GM10248 (cell line): ENCODE measurements at places on chromosomes 5 and 9.
A peak's percentile ranks its signal among the peaks of the same experiment; 100 is the strongest.

DNA sequence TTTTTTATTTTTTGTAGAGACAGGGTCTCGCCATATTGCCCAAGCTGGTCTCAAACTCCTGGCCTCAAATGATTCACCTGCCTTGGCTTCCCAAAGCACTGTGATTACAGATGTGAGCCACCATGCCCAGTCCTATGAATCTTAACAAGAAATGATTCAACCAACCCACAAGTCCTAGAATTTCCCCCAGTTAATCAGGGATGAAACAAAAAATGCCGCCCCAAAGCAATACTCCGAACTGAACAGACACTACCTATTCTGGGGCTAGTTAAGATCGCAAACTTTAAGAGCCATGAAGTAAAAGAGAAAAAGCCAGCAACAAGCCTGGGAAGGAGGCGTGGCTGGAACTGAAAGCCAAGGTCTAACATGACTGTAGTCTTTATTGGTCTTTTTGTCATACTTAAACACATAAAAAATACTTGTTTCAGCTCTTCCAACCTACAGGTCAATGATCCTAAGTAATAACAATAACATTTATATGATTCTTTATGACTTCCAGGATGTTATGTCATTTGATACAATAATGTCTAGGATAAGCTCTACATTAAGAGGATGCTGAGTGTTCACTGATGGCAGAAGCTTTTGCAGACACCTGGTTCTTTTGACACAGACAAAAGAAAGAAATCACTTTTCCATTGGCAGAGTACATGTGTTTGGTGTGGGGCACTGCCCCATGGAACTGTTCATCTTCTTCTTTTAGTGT is 361.1 kb upstream of the TLE4 start:
- no peak for DNase-seq

DNA sequence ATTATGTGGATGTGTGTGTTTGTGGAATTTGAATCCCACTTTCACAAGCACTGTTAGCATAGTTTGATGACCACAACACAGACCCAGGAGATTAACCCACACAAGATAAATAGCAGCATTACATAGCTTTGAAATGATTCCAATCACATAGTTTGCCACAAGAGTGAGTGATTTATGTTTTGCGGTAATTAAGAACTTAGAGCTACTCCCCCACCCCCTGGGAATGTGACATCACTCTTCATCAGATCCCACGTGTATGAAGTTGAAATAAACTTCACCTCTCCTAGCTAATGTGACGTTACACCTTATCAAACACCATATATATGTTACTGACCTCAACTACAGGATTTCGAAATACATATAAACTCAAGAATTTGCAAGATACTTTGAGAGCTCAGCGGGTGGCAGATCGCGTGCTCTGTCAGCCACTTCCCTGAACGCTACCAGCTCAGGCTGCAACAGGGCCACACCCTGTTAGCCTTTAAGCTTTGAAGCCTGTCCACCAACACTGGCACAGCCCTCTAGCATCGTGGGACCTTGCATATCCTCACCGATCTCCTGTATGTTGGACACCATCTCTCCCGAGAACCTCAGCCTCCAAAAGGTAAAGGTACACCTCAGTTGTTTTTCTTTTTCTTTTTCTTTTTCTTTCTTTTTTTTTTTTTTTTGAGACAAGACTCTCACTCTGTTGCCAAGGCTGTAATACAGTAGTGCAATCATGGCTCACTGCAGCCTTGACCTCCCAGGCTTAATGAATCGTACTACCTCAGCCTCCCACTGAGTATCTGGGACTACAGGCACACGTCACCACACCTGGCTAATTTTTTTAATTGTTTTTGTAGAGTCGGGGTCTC is 1.7 kb upstream of the AGTPBP1 start:
- no peak for DNase-seq

- DNase-seq = no peak
These were observed 212.3 kb upstream of the ATP10B start for GRCh38 chr5:161064297-161064696.

DNA sequence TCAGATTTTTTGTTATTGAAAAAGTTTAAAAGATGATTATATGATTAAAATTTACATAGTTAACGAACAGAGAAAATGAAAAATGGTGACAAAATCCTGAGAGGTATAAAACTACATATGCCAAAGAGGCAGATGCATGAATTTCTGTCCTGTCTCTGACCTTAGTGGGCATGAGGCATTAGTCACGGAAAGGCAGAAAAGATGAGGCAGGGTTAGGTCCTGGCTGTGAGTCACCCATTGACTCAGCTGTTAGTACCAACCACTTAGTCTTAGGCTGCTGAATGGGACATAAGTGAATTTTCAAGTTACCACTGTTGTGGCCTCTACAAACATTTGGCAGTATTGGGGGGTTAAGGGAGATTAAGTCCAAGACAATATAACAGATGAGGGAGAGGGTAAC is 33.1 kb downstream of the RASA1 start:
- DNase-seq = no peak

DNA sequence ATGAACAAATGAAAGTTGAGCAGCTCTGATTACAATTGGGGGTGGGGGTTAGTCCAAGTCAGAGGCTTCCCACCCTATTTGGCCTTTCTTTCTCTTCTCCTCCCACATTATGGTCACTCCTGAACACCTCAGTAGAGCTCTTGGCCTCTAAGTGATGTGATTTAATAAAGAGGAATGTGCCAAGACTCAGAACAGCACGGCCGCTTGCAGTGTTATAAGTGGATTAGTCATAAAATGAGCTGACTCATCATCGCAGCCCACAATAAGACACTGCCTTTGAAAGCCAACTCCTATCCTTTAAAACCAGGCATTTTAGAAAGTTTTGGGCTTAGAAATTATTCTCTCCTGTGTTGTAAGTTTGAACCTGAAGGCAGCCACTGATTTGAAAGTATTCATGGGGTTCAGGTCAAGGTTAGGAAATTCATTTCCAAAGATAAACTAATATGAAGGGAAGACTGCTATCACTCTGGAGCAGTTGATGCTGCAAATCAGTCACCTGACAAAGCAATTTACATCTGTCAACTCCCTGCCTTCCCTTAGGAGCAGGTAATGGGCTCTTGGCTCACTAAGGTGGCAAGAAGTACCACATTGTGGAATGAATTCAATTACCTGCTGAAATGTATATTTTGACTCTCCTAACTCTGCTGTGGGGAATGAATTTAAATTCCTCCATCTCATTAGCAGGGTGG is 283.6 kb upstream of the NMUR2 start:
- DNase-seq = no peak

GRCh38 chr9:4097515-4097914 is 202.4 kb downstream of the GLIS3 start:
- no peak for DNase-seq

DNA sequence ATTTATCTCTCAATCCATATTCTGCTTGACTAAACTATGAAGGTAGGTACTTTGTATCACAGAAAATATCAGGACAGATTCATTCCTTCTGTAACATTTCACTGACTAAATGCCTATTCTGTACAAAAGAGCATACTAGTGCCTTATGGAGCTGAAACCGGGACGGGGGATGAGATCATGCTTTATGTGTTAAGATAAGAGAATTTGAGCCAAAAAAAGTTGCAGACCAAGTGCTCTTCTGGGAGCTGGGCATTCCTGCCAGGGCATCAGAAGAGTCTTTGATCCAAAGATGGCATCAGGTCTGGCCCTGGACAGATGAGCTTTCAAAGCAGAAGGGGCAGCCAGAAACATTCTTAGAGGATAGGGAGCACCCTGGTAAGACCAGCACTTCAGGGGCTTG is 27.5 kb upstream of the GLIPR2 start:
- no peak for DNase-seq

GRCh38 chr9:127941062-127941960 is 3.7 kb upstream of the DPM2 start:
- DNase-seq = no peak

DNA sequence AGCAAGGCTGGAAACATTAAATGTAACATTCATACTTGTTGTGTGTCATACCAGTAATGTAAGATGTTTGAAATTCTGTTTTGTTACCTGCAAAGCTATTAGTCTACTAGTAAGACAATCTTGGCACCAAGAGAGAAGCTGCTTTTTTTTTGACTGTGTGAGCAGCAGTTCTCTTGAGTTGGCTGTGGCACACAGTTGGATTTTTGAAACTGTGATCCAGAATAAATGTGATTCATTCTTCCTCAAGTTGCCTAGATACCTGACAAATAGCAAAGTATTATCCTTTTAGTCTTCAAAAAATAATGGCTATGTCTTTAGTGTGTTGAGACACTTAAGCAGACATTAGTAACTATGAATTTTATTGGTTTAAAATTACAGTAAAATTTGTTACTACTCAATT is 57.2 kb upstream of the HAPLN1 start:
- no peak for DNase-seq

- DNase-seq = peak; percentile 52
These were observed 1071.9 kb upstream of the ARRDC3 start for GRCh38 chr5:92455011-92455410.

GRCh38 chr9:84668196-84669012 is 1.1 kb upstream of the NTRK2 start:
- peak; percentile 61 for DNase-seq

- no peak for DNase-seq
These were observed 136.6 kb downstream of the GABBR2 start for GRCh38 chr9:98572054-98572627.

GRCh38 chr9:98862936-98863335 is 55.5 kb downstream of the GALNT12 start:
- no peak for DNase-seq

DNA sequence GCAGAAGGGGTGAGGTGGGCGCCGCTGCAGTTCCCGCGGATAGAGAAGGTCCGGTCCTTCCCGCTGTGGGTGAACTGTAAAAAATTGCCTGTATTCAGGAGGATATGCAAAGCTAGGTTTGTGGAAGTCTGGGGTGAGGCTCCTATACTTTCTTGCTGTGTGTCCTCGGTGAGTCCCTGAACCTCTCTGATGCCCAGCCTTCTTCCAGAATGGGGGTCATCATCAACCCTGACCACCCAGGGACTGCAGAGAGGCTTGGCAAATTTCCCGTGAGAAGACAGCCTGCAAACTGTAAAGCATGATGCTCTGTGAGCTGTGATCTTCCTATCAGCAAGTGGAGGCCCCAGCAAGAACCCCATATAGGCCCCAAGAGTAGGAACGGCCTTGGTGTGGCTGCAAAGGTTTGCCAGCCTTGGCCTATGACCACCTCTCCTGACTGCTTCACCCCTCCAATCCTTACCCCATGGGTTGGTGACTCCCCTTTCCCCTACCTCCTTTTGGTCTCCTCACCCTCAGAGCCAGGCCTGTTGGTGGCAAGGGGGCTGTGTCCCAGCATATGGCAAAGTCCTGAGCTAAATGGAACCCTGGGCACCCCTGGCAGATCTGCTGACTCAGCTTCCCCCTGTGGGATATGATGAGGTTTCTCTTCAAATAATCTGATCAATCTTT is 760 bp downstream of the ALDH1B1 start:
- no peak for DNase-seq

GRCh38 chr9:76785501-76785900 is 21.3 kb downstream of the PCA3 start:
- DNase-seq = no peak

DNA sequence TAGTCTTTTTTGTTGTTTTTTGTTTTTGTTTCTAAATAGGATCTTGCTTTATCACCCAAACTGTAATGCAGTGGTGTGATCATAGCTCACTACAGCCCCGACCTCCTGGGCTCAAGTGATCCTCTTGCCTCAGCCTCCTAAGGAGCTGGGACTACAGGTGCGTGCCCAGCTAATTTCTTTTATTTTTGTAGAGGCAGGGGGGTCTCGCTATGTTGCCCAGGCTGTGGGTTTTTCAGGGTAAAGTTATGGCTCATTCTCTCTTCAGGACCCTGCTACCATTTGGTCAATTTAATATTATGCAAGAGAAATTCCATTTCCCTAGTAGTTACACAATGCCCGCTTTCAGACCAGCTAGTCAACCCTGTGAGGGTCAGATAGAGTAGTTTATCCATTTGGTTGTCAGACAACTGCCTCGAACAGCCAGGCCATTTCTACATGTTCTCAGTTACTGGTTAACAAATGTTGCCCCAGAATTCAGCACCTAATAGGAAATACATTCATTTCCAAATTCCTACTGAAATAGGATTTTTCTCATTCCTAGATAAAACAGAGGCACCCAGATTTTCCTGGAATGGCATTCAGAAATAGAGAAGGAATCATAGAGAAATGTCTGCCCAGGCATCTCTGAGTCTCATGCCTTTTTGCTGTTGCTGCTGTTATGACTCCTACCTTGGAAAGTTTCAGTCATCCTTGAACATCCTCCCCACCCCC is 6.4 kb upstream of the GLIS3 start:
- DNase-seq = no peak

GRCh38 chr5:64145216-64145895 is 20.3 kb upstream of the RNF180 start:
- no peak for DNase-seq

DNA sequence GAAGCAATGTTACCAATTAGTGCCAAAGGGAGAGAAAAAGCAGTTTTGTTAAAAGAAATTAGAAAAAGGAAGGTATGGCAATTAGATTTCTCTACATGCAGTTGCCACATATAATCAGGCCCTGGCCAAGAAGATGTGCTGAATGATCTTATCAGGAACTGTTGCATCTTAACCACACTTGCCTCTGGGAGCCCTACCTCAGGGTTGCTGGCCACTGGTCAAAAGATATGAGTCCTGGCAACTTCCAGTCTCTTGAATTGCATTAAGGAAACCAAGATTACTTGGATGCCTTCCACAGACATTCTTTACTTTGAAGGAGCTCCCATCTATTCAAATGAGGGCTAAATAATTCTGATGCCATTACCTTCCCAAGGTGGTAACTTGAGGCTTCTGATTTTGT is 60.4 kb downstream of the TNC start:
- DNase-seq = no peak

DNA sequence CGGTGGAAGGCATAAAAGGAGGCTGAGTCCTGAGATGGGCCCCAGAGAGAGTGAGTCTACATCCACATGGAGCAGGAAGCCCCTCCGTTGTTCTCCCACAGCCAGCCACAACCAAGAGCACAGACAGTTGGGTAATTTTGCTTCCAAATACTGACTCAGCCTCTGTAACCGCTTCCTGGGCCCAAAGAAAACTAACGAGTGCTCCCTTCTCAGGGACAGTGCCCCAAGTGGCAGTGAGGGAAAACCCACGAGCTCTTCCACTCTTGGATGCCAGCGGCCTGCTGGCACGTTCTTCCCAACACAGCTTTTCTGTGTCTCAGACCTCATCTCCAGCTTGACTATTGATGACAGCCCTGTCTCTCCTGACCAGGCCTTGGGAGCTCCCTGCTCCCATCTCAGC is 207.6 kb downstream of the FSTL4 start:
- no peak for DNase-seq

GRCh38 chr9:38747067-38747466 is 27.1 kb upstream of the FAM240B start:
- no peak for DNase-seq

DNA sequence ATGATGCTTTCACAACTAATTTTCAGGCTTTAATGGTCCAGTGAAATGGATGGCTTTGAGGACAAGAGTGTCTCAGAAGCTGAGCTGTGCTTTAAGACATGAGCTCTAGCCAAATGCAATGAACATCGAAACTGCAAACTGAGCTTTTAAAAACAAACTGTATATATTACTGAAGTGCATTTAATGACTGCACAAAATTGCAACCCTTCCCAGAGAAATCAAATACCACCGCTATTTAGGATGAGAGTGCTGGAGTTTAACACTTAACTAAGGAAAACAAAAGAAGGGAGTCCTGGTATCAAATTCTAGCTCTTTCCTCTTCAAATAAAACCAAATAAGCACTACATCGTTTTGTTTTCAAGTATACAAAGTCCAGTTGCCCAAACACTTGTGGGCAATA is 163.9 kb downstream of the SLF1 start:
- no peak for DNase-seq

- DNase-seq = no peak
These were observed 481.9 kb downstream of the ARHGEF28 start for GRCh38 chr5:74107899-74108298.

- no peak for DNase-seq
These were observed 96.2 kb downstream of the DROSHA start for GRCh38 chr5:31435730-31436129.
